Stimulated activated CD8-positive, alpha-beta memory T cell treated with anti-CD3 and anti-CD28 coated beads, Interleukin-2, amount 100 ng/mL, for 1 hour (primary cell): ENCODE measurements at places on chromosomes 16 and 17.

DNA sequence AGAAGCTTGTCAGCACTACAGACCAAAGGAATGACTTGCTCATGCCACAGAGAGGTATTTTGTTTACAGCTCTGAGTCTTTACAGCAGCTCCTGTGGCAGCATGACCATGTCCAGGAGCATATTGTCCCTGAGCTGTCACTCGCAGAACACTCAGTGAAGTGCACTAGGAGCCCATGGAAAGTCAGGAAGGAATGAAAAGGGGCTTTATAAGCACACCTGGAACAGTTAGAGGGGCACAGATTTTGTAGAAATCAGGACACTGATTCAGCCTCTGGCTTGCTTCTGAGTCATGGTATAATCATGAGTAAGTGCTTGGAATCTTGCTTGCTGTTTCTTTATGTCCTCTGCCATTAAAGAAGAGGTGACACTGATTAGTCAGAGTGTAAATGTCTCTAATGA, 41.0 kb downstream of the TADA2A start:
- DNase-seq = no peak

- DNase-seq = no peak
These were observed 206.9 kb downstream of the RAB11FIP4 start for GRCh38 chr17:31598399-31598782.

- DNase-seq = no peak
These were observed 2.2 kb downstream of the RNF213 start for GRCh38 chr17:80262775-80263244.

DNA sequence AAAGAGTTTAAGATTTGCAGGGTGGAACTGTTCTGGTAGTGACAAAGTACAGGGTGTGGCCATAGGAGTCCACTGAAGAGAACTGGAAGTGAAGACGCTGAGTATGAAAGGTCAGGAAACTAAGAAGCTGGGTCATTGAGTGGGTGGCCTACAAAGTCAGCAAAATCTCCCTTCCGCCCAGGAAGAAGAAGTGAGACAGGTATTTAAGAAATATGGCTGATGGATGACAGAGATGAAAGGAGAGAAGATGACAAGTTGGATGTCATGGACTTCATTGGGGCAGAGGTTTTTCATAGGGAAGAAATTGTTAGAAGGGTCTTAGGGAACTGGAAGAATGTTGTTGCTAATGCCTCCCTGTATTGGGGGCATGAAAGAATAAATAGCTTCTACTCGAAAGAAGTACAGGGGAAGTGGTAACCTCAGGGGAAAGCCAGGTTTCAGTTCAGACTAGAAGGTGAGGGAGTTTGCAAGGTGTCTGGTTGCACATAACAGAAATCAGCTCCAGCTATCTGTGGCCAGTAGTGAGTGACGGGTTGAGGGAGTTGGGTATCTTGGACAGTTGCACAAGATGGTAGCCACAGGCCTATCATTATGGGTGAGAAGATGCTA, 33.6 kb upstream of the MED13 start:
- no peak for DNase-seq

DNA sequence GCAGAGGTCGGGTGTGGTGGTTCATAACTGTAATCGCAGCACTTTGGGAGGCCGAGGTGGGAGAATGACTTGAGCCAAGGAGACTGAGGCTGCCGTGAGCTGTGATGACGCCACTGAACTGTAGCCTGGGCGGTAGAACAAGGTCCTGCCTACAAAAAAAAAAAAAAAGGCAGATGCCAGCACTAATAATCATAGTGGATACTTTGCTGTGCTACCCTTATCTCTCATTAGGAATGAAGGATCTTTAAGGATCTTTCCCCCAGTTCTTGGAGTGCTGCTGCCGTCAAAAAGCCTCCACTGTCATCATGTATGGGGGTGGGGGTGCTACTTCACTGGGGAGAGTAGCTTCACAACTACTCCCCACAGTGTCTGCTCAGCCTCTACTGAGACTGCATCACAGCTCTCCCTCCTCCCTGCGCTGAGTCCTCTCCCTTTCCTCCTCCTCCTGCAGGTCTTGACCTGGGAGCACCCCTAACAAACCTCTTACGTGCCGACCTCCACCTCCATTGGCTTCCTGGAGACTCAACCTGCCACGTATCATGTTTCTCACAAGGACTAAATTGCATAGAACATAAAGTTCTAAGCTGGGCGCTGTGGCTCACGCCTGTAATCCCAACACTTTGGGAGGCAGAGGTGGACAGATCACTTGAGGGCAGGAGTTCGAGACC, 24.4 kb upstream of the ST6GALNAC1 start:
- DNase-seq = no peak

DNA sequence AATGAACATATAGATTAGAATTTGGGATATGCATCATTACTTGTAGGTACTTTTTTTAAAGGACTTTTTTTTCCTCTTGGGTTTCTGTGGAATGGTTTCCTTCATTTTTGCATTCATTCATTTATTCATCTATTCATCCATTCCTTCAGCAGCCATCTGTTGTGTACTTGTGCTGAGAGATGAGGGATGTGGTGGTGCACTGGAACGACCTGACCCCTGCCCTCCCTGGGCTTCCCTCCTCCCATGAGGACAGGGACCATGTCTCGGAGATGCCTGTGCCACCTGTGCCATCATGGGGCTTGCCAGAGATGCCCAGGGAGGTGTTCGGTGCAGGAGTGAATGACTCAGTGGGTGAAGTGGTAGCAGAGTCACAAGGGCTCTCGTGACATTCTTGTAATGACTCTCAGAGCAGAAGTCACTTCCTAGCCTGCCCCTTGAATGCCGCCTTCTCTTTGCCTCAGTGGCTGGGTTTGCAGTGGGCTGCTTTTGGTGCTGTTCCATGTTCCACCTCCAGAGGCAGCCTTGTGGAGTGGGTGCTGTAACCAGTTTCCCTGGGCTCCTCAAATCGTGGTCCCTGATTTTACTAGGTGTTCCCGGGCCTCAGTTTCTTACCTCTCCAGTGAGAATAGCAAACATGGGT, 43.9 kb downstream of the CLEC16A start:
- DNase-seq = no peak

DNA sequence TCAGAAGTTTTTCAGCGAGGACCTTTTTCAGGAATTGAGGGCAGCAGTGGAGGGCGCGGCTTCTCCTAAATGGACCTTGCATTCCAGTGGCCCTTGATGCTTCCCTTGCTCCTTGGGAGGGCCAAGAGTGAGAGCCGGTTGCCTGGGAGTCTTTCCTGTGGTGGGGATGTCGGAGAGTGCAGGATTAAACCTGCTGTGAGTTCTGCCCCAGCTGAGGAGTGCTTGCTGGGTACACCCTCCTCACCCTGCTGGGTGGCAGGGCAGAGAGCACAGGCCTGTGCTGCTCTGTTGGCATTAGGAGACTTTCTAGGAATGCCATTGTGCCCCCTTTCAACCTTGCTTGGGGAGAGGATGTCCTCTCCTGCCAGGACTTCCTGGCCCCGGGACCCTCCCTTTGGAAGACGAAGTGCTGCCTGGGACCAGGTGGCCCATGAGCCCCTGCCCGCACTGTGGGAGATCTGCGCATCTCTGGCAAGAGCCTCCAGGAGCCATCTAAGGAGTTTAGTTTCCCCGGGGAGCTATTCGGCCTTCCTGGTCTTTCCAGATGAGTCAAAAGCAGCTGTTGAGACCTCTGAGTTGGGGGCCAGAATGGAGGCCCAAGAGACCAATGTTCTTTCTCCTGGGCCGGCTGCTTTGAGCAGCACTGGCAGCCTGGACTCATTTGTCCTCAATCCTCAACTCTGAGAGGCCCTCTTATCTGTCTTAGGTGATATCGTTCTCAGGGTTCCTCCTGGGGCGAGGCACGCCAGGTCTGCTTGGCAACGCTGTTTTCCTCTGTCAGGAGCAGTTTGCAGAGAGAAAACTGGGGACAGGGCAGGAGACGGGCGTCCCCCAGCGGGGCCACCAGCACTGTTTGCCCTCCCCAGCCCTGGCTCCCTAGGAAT, 5.6 kb downstream of the LLGL2 start:
- no peak for DNase-seq

- DNase-seq = no peak
These were observed at the start of gene OTOP3 for GRCh38 chr17:74935585-74936469. Gene OTOP3, plus strand, starts transcription at chr17:74935898. Its CDS starts 24 bp downstream, at chr17:74935922.

GRCh38 chr17:31838636-31839225, 20.3 kb downstream of the COPRS start:
- no peak for DNase-seq

DNA sequence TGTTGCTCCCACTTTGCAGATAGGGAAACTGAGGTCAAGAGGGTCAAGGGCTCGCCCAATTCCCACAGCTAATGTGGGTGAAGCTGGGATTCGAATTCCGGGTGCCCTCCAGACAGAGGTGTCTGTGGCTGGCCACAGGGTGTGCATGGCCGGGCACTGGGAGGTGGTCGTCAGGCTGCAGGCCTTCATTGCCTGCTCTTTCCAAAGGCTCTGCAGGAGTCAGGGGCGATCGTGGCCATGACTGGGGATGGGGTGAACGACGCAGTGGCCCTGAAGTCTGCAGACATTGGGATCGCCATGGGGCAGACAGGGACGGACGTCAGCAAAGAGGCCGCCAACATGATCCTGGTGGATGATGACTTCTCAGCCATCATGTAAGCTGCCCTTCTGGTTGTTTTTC, 49.8 kb downstream of the MEAK7 start:
- no peak for DNase-seq

DNA sequence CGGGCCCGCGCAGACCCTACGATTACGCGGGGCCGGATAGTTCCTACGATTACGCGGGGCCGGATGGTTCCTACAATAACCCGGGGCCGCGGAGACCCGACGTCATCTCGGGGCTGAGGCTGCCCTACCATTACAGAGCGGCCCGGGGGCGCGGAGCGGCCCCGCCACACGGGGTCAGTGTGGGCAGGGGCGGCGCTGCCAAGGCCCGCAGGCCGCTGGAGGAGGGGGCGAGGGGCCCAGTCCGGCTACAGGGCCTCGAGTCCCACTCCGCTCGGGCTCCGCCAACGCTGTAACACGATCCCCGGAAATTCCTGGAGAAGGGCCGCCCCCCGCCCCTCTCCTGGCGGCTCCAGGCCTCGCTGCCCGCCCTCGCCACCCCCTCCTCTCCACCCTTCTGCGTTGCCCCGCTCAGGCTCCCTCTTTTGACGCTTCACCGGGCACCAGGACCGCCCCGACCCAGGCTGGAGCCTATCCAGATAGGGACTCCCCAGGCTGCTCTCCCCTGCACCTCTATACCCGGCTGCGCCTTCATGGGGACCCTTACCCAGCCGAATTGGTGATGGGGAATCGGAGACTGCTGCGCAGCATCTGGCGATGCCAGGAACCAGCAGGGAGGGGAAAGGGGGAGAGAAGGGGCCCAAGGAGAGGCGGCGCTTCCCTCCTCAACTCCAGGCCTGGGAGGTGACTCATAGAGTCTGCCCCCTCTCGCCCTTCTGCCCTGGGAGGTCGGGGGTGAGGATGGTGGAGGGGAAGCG, at the start of gene RAB34:
TSS of gene RAB34 (minus strand) at position 291 of the 755 bp plus-strand sequence. CDS start 602 bp downstream, outside the sequence.
- DNase-seq = no peak

DNA sequence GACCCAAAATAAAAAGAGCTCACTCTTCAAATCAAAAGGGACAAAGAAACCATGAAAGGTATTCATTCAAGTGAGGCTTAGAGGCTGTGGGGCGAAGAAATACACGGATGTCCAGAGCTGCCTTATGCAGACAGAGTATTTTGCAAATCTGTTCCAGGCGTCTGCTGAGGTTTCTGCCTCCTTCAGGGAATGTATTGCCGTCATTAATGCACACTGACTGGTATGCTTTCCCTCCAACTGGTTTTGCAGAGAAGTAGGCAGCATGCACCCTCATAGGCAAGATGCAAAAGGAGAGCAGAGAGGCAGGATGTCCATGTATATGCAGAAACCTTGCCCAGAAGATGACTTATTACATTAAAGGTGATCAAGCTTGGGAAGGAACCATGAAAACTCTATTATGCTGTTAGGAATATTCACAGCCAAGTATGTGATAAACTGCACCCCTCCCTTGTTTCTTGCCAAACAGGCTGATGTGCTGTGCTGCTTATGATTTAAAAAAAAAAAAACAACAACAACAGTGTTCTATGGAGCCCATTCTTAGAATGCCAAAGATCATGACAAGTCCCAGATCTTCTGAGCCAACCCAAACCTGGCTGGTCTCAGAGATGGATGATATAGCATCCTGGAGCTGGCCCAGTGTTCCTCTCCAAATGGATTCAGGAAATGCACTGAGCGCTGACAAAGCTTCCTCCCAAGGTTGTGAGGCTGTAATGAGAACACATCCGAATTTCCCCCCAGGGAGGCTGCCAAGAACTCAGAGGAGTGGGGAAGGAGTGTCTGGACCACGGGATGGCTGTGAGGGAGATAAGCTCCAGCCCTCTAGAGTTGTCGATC, 77.6 kb upstream of the HLF start:
- no peak for DNase-seq

GRCh38 chr17:7132511-7133094, 18.0 kb upstream of the ASGR2 start:
- peak; percentile 4 for DNase-seq

DNA sequence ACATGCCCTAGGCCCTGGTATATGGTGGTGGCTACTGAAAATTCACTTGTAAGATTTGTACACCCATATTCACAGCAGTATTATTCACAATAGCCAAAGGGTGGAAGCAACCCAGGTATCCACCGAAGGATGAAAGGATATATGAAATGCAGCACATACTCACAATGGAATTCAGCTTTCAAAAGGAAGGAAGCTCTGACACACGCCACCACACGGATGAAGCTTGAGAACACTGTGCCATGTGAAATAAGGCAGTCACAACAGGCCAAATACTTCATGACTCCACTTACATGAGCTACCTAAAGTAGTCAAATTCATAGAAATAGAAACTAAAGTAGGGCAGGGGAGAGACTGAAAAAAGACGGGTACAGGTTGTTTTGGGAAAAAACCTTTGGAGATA, 2.9 kb downstream of the XPO6 start:
- no peak for DNase-seq

DNA sequence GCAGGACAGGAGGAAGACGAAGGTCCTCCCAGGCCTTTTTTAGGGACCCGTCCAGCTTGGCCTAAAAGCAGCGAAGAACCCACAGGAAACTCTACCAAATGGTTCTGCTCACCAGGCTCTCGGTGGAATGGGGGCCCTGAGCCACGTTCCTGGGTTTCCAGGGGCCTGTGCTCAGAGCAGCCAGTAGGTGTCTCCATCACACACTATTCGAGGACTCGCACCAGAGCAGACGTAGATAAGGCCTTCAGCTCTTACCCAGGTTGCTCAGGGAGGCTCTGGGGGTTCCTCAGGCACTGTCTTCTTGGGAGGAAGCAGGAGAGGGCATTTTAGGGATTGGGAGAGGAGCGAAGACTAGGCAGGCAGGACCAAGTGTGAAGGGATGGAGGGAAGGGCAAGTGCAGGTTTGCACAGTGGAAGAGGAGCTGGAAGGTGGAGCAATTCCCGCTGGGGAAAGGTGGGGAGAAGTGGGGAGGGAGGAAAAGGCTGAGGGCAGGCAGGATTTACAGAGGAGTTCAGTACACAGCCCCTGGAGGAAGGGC, 157.1 kb downstream of the RGS9 start:
- DNase-seq = no peak

GRCh38 chr17:82638183-82638773, 10.0 kb downstream of the WDR45B start:
- DNase-seq = no peak

DNA sequence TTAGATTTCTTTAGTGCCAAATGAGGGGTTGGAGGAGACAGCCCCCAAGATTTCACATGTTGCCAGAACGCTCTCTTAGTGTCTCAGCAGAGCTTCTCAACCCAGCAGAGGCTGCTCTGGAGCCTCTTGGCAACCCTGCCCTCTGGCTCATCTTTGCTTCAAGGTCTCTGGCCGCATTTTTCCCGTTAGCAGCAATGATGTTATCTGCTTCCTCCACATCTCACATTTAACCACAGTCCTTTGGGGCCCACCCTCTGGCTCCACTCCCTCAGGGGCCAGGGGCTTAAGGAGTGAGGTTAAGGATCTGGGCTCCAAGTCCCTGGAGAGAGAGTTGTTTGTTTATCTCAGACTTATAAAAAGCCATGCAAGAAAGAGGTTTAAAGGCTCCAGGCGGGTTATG, 3.3 kb upstream of the XYLT1 start:
- no peak for DNase-seq
